ENCODE measurements at places on chromosomes 5 and 9.

- DNase-seq = peak; percentile 68
These were observed 2.3 kb downstream of the RALGPS1 start for GRCh38 chr9:126916909-126917308.

- DNase-seq = no peak
These were observed 216.7 kb downstream of the BNC2 start for GRCh38 chr9:16653491-16654399.

GRCh38 chr5:175235251-175235960 lies 208.6 kb downstream of the DRD1 start:
- DNase-seq = no peak

DNA sequence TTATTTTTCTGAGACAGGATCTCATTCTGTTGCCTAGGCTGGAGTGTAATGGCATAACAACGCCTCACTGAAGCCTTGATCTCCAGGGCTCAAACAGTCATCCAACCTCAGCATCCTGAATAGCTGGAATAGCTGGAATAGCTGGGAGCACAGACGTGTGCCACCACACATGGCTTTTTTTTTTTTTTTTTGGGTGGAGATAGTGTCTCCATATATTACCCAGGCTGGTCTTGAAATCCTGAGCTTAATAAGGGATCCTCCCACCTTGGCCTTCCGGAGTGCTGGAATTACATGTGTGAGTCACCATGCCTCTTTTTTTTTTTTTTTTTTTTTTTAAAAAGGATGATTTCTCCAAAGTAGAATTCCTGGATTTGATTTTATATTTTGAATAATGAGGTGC lies 60.7 kb downstream of the NSD1 start:
- no peak for DNase-seq

GRCh38 chr5:42912184-42912798 lies 100.6 kb upstream of the SELENOP start:
- DNase-seq = no peak

DNA sequence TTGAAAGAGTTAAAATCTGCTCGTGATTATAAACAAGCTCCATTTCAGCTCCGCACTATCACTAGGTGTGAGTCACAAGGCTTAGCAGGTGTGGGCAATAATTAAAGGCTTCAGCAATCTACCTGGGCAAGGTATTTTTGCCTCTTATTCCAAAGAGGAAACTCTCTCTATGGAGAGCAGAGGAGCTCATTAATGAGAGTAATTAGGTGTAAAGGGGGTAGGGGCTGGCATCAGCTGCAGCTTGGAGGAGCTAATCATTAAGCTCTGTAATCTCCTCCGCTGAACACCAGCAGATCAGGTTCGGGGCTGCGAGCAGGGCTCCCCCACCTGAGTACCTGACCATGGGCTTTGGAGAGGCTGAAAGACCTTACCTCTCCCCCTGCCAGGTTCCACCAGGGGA lies 129.2 kb downstream of the CRB2 start:
- DNase-seq = no peak

DNA sequence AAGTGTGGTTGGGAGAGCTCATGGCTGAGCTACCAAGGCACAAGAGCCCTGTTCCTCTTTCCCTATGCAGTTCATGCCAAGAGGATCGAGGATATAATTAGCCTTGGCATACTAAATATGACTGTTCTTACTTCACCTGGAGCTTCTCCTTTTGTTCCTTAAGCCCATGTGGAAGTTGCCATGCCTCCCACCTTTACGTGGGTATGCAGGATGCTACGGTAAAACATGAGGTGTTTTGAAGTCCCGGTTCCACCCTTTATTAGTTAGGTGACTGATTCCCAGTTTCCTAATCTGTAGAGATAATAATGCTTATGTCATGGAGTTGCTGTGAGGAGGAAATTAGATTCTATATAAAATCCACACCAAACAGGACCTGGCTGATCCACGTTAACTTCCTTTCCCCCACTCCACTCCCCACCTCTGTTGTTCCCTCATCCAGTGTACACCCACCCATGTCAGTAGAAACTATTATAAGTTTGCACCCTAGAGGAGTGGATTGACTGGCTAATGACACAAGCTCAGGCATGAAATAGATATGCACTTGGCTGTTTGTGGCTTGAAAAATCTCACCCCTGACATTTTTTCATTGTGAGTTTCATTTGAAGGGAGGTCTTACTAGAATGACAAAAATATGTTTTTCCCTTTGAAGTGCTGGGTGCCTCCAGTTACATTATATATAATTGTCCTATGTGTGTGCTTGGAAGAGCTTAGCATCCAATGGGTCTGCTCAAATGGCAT lies 36.8 kb upstream of the SHOC1 start:
- no peak for DNase-seq

DNA sequence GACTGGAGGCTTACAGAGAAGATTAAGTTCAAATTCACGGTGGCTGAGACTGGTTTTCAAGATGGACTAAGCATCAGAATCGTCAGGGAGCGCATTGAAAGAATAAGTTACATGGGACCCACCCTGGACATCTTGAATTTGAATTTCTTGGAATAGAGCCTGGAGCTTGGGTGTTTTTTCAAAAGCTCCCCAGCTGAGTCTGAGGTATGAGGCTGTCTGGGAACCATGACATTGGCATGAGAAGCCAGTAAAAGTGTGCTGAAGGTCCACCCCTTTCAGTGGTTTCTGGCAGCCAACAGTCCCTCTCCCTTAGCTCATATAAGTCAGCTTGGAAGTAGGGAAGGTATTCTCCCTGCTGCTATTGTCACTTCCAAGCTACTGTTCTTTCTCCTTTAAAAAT lies 97.8 kb downstream of the MAST4 start:
- no peak for DNase-seq

- no peak for DNase-seq
These were observed 3.8 kb downstream of the ADAMTSL1 start for GRCh38 chr9:18477719-18478118.

- DNase-seq = no peak
These were observed 166.7 kb downstream of the TTLL11 start for GRCh38 chr9:121926351-121926801.

- no peak for DNase-seq
These were observed 172.1 kb upstream of the GAS1 start for GRCh38 chr9:87119328-87119881.

GRCh38 chr5:929596-929995 lies 36.9 kb downstream of the TRIP13 start:
- no peak for DNase-seq

DNA sequence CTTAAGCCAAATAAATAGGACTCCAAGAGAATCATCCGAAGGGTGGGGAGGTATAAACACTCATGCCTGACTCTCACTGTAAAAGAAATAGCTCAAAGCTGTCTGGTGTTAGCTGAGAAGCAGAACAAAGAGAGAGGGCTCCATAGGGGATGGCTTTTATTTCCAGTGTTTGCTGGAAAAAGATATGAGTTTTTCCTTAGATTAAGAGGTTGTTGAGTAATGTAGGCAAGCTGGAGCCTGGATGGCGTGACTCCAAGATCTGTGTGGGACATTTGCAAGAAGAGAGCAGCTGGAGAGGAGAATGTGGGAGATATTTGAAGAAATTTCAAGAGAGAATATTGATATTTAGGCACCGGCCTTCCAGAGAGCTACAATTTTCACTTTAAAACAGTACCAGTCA lies 793.7 kb upstream of the RGMB start:
- no peak for DNase-seq

- DNase-seq = no peak
These were observed 197.6 kb downstream of the DRD1 start for GRCh38 chr5:175246242-175246888.

DNA sequence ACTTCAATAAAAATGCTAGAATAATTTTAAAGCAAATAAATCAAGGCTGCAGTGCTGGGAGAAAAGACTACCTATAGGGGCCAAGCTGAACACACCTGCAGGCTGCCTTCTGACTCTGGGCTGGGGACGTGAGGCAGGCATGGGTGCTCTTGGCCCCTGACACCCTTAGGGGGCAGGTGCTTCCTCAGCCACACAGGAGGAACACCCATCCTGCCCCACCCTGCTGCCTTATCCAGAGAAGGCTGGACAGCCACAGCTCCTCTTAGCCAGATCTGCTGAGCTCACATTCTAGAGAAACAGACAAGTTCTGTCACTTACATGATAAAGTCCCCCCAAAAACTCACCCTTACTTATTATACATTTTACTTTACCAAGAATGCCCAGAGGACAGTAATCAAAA lies 6.6 kb upstream of the LMX1B start:
- no peak for DNase-seq

DNA sequence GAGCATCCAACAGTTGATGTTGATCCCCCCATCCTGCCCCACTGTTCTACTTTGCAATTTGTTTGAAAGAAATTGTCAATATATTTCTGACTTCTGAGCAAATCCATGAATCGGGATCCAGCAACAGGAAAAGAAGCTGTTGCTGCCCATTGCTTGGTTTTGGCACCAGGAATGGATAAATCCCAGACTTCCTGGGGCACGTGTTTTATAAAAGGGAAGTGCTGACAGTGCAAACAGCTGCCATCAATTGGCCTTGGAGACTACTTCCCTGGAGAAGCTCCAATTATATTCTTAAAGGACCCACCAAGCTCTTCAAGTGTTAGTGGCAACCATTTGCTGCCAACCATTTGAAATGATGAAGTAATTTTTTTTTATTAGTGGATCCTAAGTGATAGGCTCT lies 13.7 kb downstream of the STK32A start:
- DNase-seq = no peak

GRCh38 chr5:69167493-69167855 lies 524 bp downstream of the CCNB1 start:
- peak; percentile 31 for DNase-seq

DNA sequence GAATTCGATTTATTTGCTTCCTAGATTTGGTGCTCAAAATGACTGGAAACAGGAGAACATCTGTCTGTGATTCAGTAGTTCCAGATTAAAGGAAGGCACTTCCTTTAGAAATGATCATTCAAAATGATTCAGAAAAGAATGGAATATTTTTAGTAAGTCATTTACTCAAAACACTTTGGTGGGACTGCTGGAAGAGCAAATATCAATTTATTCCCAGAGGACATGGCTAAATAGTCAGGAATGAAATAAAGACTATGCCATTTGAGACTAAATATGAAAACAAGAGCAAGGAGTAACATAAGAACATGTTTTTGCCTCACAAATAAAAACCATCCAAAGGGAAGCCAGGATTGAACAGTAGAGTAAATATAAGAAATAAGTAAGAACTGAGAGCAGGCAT lies 138.6 kb upstream of the RASA1 start:
- no peak for DNase-seq

GRCh38 chr5:32928761-32929160 lies 217.6 kb downstream of the NPR3 start:
- no peak for DNase-seq

DNA sequence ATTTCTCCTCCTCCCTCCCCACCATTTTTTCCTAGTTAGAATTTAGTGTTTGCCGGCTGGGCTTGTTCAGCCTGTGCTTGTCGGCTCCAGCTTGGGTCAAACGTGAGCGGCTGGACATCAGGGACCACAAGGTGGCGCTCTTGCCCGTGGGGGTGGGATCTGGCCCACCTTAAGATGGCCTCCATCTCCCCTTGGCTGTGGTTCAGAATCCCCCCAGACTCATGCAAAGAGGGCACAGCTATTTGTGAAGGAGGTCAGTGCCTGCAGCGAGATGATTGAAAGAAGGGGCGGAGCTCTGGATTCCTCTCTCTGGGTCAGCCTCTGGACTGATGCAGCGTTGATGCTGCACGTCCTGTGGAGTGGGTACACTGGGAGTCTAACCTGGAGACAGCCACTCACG lies 283.3 kb upstream of the TUT7 start:
- peak; percentile 83 for DNase-seq

GRCh38 chr5:136730426-136730825 lies 365.1 kb upstream of the TRPC7 start:
- no peak for DNase-seq

GRCh38 chr5:158007336-158007735 lies 148.4 kb upstream of the CLINT1 start:
- no peak for DNase-seq

GRCh38 chr5:60727033-60727679 lies 27.2 kb upstream of the DEPDC1B start:
- DNase-seq = no peak

DNA sequence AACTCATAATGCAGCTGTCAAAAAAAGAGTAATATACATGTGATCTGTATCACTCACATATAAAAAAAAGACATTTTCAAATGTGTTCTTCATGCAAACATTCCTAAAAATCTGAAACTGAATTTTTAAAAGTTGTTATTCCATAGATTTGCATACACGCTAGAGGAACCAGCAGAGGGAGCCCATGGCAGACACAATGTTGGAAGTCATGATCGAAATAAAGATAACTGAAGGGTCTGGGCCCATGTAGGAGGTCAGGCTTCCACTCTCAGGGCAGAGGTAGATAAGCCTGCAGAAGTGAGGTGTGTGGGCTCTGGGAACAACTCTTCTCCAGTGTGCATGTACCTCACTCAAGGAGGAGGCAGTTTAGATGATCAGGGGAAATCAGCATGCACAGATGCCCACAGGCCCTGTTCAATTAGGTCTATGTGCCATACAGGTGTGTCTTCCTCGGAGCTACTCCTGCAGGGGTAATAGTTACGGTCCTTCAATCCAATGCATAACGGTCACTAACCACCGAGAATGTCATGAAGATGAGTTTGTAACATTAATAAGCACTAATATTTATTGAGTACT lies 208.6 kb downstream of the EPB41L4A start:
- peak; percentile 35 for DNase-seq

GRCh38 chr9:89417832-89418473 lies 80.0 kb downstream of the SEMA4D start:
- no peak for DNase-seq

- DNase-seq = no peak
These were observed 100.1 kb upstream of the LRRTM2 start for GRCh38 chr5:138975098-138975847.

- DNase-seq = no peak
These were observed 418.2 kb downstream of the TUSC1 start for GRCh38 chr9:25260046-25260445.

DNA sequence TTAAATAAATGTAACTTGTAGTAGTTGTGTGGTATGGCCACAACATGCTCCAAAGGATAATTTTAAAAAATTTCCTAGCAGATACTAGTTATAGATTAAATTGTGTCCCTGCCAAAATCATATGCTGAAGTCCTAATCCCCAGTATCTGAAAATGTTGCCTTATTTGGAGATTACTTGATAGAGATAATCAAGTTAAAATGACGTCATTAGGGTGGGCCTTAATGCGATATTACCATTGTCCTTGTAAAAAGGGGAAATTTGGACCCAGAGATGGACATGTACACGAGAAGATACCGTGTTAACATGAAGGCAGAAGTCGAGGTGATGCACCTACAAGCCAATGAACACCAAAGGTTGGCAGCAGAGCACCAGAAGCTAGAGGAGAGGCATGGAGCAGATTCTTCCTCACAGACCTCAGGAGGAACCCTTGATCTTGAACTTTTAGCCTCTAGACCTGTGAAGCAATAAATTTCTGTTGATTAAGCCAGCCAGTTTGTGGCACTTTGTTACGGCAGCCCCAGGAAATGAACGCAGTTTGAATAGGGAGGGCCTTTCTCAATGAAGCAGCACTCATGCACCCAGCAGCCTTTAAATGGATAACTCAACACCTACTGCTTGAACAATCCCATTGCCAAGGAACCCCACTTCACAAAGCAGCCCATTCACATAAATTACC lies 148.9 kb downstream of the ARHGAP26 start:
- DNase-seq = no peak

GRCh38 chr5:107670087-107670931 lies 428 bp downstream of the EFNA5 start:
- peak; percentile 54 for DNase-seq

All from H9 (cell line).